ENCODE measurements at places on chromosomes 2 and 18. TPM values are rescaled to one million over a fixed set of nuclear protein-coding genes. Genes with fewer than 3 reads are reported as not detected.

DTNA gene
- 81.8 TPM for total RNA-seq

DNA sequence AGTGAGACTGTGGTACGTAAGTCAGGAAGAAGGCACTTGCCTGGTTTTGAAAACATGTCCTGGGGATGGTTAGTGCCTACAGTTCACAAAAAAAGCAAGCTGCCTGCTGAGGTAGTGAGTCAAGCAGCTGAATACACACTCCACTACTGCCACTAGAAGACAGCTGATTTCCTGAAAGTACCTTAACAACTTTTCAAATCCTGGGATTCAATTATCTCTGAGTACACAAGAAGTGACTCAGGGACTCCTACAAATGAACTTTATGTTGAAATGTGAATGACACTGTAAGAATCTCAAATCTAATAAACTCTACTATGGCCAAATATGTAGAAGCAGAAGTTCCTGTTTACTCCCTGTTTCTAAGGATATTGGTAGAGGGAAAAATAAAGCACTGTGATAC lies 58.0 kb upstream of the ARL5A start:
- DNase-seq: no peak

- no peak for DNase-seq
Observed at GRCh38 chr2:180505203-180505602, 475.2 kb upstream of the UBE2E3 start.

GRCh38 chr2:158091647-158092046 lies 10.0 kb upstream of the UPP2 start:
- DNase-seq: no peak

CFAP53 gene
- total RNA-seq: 0.98 TPM

GRCh38 chr2:74227646-74228045 lies 29.2 kb downstream of the MTHFD2 start:
- DNase-seq: no peak

GRCh38 chr2:219531639-219532377 lies 11.8 kb downstream of the CHPF start:
- no peak for DNase-seq

GRCh38 chr2:31107591-31108300 lies 30.5 kb downstream of the GALNT14 start:
- no peak for DNase-seq

SANBR gene
- 19.7 TPM for total RNA-seq

DNA sequence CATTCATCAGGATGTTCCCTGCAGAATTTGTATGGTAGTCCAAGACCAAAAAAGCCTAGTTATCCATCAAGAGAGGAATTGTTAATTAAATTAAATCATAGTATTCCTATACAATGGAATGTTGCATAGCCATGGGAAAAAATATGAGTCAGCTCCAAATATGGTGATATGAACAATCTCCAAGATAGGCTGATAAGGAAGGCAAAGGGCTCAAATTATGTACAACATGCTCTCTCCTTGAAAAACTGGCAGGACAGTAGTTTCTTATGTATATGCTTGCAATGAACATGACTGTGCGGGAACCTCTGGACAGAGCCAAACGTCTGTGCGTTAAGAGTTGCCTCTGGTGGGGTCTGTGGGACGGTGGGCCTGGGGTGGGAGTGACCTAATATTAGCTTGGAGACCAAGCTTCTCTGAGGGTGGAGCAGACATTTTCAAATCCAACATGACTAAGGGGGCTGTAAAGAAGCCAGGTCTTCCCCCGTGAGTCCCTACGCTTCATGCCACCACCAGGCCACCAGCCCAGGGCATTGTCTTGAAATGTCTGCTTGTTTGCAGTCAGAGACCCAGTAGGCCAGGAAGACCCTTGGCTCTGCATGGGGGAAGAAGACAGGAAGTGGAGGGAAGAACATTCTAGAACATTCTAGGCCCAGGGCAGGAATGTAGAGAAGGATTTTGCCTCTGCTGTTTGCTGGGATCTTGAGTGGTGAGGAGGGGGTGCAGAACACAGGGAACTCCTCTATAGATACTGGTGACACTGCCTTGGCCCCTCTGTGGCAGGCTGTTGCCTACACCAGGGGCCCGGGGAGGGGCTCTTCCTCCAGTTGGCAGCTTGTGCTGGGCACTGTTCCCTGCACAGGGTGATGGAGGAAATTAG lies 244.0 kb upstream of the HS6ST1 start:
- peak; percentile 47 for DNase-seq

CRYGD gene
- total RNA-seq: not detected

DNA sequence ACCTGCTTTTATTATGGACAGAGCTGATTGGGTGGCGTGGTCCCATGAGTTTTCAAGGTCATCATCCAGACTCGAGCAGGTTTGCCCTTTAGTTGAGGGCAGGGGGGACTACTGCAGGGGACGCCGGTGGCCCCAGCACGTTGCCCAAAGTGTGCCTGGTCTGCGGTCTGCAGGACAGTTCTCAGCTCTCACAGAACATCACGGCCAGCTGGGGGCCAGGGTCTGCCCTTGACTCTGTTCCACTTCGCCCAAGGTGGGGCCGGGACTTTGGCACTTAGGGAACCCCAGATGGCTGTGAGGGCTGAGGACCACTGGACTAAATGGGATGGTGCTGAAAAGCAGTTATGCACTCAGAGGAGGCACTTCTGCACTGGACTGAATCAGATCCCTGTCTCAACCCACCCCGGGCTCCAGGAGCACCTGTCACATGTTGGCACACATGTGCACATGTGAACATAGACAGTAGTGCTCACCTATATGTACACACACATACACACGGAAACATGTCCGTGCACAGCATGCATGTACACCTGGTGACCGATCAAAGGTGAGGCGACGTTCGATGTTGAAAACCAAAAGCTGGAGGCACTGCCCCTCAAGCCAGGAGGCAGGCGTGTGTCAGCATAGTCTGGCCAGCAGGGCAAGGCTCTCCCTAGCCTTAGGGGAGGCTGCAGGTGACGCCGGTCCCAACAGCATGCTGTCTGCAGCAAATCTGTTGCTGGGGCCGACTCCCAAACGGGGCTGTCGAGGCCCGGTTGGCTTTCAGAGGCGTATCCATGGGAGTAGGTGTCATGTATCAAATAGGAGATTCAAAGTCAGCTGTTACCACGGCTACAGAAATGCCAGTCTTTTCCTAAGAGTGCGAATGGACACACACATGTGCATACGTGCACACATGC lies 10.2 kb downstream of the ANO7 start:
- DNase-seq: no peak

IKZF2 gene
- total RNA-seq: 22.1 TPM

GRCh38 chr2:110807522-110807921 lies 75.1 kb downstream of the ACOXL start:
- DNase-seq: no peak

- peak; percentile 84 for DNase-seq
Observed at GRCh38 chr2:216013080-216013909, at the start of gene MREG. Gene MREG (minus strand): TSS chr2:216013551. CDS start chr2:216013327, 224 bp downstream.

DNA sequence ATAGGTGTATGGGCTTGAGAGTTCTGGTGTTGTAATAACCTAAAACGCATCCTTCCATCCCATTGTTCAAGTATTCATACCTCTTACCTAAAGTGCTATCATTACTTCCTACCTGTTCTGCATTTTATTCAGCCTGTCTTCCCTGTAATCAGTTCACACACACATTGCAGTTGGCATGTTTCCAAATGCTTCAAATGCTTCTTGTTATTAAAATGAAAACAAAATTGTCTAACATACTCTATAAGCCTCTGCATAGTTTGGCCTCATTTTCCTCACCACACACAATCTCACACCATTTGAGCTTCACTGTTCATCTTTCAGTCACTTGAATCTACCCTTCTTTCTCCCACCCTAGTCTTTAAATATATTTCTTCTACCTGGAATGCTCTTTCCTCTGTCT lies 1178.2 kb upstream of the NRXN1 start:
- no peak for DNase-seq

DNA sequence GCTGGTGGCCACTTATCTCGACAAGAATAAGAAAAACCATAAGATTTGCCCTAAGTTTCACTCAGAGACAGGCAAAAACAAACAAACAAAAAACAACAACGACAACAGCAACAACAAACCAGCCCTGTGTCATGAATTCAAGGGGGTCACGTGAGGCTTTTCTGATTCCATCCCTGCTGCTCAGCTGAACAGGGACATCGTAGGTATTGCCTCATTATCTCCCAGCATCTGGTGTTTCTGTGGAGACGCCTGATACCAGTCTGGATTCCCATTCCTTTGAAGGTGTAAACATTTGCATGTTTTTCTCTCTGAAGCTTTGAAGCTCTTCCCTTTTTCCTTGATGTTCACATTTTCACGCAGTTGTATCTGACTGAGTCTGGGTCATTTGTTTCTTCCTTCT lies 117.4 kb downstream of the KCNF1 start:
- DNase-seq: no peak

- DNase-seq: no peak
Observed at GRCh38 chr2:150159300-150159699, 328.2 kb downstream of the RND3 start.

CNTNAP5 gene
- total RNA-seq: not detected

GRCh38 chr2:84197901-84198300 lies 261.2 kb downstream of the SUCLG1 start:
- DNase-seq: no peak

- DNase-seq: no peak
Observed at GRCh38 chr2:96489663-96490062, 15.5 kb downstream of the NEURL3 start.

- DNase-seq: no peak
Observed at GRCh38 chr2:177629357-177630024, 236.9 kb downstream of the AGPS start.

DNA sequence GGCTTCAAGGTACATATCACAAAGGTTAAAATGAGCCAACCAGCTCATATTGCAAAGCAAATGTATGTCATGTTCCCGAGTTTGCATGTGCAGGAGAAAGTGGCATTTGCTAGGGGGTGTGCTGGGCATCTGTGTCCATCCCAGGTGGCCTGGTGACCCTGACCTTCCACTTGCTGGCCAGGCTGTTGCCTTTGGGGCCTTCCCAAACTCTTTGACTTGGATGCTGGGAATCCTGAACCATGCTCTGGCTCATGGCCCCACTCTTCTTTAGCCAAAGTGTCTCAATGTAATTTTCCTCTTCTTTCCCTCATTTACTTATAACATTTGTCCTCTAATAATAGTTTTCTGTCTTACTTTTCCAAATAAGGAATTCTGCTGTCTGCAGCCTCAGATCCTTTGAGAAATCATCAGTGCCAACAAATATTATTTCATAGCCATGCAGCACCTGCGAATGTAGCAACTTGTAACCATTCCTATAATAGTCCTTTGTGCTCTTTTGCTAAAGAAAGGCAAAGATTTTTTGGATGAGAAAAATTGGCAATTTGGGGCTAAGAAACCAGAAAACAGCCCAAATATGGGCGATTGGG lies 64.2 kb downstream of the MTCL1 start:
- no peak for DNase-seq

DNA sequence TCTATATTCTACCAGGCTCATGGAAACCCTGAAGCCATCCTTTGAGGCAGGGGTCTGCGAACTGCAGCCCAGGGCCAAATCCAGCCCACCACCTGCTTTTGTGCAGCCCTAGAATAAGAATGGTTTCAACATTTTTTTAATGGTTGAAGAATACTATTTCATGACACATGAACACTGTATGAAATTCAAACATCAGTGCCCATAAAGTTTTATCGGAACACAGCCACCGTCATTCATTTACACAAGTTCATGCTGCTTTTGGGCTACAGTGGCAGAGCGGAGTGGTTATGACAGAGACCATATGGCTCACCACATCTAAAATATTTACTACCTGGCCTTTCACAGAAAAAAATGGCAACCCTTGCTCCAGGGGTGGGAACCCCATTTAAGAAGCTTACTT lies 124.2 kb upstream of the EPAS1 start:
- no peak for DNase-seq

DNA sequence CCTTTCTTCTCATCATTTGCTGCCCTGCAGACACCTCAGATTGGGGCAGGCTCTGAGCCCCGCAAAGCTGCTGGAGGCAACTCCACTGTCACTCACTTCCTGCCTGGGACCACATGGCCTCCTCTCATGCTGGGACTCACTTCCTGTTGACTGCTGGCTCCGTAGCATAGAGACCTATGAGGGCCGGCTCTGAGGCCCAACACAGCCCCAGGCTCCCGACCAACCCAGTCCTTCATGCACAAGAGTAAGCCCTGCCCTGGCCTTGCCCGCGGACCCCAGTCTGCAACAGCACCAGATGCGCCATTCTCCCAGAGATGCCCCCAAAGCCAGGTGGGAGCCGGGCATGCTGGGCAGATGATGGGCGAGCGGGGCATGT lies 55.7 kb downstream of the DNMT3A start:
- DNase-seq: no peak

LPIN1 gene
- 141 TPM for total RNA-seq
